Epithelial cell of prostate (primary cell): ENCODE measurements at places on chromosomes 3 and 15.

DNA sequence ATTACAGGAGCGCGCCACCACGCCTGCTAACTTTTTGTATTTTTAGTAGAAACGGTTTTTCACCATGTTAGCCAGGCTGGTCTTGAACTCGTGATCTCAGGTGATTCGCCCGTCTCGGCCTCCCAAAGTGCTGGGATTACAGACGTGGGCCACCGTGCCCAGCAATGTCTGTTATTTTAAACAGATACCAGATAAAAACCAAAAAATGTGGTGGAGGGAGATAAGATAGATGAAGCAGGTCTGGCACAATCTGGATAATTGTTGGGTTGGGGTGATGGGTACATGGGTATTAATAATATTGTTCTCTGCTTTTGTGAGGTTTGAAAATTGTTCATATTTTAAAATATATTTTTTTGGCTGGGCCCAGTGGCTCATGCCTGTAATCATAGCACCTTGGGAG lies 4.7 kb downstream of the RNF111 start:
- no peak for DNase-seq

DNA sequence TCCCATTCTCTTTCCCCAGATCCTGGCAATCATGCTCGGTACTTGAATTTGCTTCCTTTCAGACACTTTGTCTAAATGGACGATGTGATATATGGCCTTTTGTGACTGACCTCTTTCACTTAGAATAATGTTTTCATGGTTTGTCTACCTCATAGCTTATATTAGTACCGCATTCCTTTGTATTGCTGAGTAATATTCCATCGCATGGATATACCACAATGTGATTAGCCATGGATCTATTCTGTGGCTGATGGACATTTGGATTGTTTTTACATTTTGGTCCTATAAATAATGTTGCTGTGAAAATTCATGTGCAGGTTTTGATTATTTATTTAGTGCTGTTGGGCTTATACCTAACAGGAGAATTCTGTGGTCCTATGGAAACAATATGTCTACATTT lies 458.6 kb downstream of the GABRG3 start:
- no peak for DNase-seq

- DNase-seq = peak; percentile 10
Observed at GRCh38 chr3:170128977-170129431, 52.5 kb downstream of the PHC3 start.

- DNase-seq = no peak
Observed at GRCh38 chr3:37772773-37773354, 88.8 kb upstream of the CTDSPL start.

- DNase-seq = no peak
Observed at GRCh38 chr3:52347716-52348635, 31.9 kb downstream of the DNAH1 start.

- no peak for DNase-seq
Observed at GRCh38 chr3:141998669-141999290, 122.3 kb downstream of the ATP1B3 start.

GRCh38 chr3:90184861-90185260 lies 1077.4 kb downstream of the EPHA3 start:
- peak; percentile 8 for DNase-seq

- peak; percentile 31 for DNase-seq
Observed at GRCh38 chr3:161672478-161672877, 175.9 kb downstream of the OTOL1 start.

DNA sequence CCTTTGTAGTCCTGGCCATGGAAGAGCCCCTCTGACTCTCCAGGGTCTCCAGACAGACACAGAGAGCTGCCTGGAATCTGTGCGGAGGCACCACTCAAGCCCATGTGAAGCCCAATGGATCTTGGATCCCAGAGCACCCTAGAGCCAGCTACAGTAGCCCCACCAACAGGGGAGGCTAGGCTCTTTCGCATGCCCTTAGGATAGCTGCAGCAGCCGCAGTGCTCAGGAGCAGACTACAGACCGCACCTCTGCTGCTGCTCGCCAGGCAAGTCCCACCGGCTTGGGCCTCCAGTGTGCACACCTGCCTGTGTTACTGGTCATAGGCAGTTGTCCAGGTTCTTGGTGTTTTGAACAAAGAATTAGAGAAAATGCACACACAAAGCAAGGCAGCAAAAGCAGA lies 131.6 kb downstream of the SPATA16 start:
- no peak for DNase-seq

GRCh38 chr15:93024716-93025624 lies 64.0 kb downstream of the RGMA start:
- DNase-seq = no peak

DNA sequence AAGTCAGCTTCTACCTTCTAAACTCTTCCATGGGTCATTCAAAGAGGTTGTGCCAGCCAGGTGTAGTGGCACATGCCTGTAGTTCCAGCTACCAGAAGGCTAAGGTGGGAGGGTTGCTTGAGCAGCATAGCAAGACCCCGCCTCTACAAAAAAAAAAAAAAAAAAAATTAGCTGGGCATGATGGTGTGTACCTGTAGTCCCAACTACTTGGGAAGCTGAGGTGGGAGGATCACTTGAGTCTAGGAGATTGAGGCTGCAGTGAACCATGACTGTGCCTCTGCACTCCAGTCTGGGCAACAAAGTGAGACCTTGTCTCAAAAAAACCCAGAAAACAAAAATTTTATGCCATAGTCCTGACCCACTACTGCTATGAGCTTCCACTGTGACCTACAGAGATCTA lies 126.8 kb downstream of the MDFIC2 start:
- no peak for DNase-seq

- DNase-seq = no peak
Observed at GRCh38 chr3:128914966-128915645, 35.7 kb downstream of the ACAD9 start.

DNA sequence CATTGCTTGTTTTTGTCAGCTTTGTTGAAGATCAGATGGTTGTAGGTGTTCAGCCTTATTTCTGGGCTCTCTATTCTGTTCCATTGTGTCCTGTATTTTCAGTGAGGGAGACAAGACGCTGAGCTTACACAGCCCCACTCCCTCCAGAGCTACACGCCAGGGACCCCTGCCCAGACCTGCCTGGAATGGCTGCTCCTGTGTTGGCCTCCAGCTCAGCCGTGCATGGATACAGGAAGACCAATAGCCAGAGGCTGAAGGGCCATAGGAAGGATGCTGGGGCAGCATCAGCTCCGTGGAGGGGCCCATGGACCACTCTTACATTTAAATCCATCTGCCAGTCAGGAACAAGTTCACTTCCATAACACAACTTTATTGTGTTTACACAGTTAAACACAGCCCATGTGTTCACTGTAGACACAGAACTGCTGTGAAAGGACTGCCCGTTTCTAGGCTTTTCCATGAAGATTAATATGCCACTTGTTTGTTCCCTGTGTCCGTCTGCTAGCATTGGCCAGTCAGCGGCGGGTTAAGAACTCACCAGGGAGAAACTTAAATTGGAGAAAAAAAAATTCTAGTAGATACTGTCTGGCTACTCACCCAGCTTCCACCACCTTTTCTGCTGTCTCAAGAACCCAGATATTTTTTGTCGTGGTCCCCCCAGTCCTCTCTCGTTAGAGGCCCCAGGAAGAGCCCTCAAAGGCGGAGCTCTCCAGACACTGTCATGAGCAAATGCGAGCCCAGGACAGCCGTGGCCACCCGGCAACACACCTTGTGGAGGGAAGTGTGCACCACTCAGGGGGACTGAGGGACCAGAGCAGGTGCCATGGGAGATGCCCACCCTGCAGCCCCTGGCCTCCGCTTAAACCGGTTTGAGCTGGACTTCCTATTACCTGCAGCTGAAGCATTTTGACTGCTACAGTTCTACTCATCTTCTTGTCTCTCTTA lies 142.3 kb upstream of the MEF2A start:
- no peak for DNase-seq

GRCh38 chr3:97911459-97911858 lies 60.8 kb downstream of the RIOX2 start:
- no peak for DNase-seq

DNA sequence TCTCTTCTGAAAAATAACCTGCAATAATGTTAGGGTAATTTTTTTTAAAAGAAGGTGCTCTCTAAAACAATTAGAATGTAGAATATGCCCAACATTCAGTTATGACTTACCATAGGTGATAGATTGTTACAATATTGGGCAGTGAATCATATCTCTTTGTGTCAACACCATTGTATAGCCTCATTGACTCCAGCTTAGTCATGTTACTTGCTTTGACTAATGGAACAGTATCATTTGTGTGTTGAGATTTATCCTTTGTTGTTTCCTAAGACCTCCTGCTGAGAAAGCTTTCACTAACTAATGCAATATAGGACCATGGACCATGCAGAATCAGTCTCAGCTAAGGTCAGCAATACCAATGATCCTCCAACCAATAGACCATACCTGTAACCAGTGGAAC lies 1106.4 kb downstream of the SI start:
- no peak for DNase-seq
